ENCODE measurements at places on chromosomes 5 and 9. TPM values are rescaled to one million over a fixed set of nuclear protein-coding genes. Genes with fewer than 3 reads are reported as not detected.

TMEM232 gene
- total RNA-seq, result not detected

BARHL1 gene
- total RNA-seq, result not detected

ADGRD2 gene
- 0.26 TPM for total RNA-seq

CDC14B gene
- total RNA-seq, result 15.1 TPM

PRSS3 gene
- total RNA-seq, result not detected

CTXN3 gene
- total RNA-seq, result not detected

TMEFF1 gene
- 3.1 TPM for total RNA-seq

DNA sequence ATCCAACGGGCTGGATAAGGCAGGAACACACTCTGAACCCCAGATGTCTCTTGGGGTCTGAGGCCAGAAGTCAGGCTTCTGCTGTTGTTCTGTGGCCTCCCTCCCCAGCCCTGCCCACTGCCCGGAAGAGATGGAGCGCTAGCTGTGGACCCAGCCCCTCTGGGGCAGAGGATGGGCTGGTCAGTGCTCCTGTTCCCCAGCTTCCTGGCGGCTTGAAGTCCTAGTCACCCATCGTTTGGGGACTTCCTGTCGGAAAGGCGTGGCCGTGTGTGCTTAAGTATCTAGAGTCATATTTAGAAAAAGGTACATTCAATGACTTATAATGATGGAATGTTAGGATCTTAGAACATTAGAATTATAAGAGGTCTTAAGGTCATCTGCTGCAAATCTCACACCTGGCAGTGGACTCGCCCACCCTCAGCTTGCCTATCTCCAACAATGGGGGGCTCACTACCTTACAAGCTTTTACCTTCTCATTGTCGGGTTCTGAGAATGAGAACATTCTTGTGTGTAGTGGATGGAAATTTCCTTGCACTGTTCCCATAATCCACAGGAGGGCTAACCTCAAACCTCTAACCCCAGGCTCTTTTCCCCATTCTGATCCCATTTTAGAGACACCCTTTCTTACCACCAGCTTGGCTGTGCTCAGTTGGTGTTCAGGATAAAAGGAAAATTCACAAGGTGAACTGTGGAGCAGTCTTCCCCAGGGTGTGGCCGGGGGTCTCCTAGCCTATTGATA is 13.4 kb upstream of the AIF1L start:
- DNase-seq, result no peak

DNA sequence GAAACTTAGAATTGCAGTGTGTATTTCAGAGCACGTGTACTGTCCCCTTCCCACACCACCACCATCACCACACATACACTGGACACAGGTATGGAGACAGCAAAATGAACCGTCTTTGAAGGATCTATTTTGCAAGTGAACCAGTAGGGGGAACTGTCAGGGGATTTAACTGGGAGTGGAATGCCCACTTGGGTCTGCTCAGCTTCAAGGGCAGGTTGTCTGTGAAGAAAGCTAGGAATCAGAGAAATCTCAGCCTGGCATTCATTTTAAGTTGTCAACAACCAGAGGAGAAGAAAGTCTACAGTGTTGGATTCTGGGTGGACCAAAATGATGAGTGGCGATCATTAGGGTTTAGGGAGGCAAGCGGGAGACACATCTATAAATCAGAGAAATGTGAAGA is 147.0 kb downstream of the DCP2 start:
- no peak for DNase-seq

DNA sequence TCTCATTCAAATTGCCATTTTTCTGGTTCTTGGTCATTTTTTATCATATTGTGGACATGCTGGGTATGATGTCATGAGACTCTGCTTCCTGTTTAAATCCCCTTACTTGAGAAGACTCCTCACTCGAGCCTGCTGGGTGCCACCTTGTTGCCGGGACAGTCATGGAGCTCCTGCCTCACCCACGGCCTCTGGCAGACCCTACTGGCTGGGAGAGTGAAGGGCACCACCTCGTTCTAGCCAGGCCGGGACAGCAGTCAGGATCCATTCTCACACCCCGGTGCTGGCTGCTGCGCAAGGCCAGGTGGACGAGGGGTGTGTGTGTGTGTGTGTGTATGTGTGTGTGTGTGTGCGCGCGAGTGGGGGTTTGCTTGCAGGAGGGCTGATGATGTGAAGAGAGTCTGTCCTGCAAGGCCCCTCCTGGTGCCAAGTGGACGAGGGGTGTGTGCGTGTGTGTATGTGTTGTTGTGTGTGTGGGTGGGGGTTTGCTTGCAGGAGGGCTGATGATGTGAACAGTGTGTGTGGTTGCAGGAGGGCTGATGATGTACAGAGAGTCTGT is 4.4 kb downstream of the CEP72 start:
- DNase-seq, result no peak

GRCh38 chr5:95221234-95221633 is 63.7 kb downstream of the MCTP1 start:
- DNase-seq, result no peak

GRCh38 chr9:111836311-111836710 is 41.6 kb upstream of the SHOC1 start:
- DNase-seq, result no peak

DNA sequence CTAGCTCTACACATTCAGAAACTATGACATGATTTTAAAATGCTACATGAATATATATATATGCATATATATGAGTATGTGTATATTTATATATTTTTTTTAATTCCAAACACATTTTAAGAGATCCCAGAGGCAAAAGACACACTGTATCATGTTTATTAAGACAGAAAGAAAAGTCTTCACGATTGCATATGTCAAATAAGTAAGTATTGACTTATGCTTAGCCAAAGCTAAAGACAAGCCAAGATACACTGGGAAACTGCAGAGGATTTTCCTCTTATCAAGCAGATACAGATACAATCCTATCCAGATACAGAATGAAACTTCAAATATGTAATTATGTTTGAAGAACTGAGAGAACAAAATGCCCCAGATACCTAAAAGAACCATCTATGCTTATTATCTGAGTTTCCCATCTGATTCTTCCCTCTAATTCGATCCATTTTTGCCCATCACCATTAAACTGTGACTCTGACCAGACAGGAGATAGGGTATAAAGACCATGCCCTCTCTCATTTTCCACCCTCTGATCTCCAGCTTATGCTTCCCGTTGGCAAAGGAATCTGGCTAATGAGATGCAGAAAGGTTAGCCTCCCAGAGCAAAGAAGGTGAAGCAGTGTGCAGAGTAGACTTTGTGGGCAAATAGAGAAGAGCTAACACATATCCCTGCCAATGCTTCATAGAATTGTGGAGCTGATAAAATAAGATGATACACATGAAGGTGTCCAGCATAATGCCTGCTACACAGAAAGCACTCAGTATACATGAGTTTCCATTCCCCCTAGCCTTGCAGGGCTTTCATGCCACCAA is 131.0 kb upstream of the TARS1 start:
- DNase-seq, result no peak

- DNase-seq, result no peak
Observed at GRCh38 chr5:172540099-172540870, 86.0 kb upstream of the SH3PXD2B start.

DNA sequence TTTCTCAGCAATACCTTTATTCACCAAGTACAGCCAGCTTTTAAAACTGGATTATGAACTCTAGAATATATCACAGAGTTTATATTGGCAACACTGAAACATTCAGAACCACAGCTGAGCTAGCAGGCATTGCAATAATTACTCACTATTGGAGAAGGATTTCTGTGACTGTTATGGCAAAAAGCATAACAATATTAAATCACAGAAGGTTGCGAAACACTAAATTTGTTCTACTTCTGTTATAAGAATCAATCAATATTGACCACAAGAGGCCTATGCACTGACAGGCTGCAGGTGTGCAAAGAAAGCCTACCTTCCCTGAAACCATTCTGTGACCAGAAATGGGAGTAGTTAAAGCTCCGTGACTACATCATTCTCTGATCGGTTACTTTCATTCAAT is 59.2 kb downstream of the AP3B1 start:
- no peak for DNase-seq

GRCh38 chr9:115035841-115036612 is 81.9 kb downstream of the TNC start:
- DNase-seq, result no peak

DNA sequence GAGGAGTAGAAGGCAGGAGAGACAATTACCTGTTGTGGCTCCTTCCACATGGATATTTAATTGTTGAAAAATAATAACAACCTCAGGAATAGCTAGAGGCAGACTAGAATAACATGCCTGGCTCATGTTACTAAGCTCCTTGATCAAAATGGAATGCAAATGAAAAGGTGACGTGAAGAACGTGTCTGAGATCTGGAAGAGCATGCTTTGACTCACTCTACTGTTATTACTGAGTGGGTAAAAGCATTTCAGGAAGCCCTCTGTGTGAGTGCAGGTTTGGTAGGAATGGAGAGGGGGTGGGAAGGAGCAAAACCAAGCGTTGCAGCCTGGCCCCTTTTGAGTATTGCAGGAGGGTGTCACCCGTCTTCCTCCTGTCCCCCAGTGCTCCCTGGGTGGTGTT is 84.8 kb downstream of the EQTN start:
- no peak for DNase-seq

DNA sequence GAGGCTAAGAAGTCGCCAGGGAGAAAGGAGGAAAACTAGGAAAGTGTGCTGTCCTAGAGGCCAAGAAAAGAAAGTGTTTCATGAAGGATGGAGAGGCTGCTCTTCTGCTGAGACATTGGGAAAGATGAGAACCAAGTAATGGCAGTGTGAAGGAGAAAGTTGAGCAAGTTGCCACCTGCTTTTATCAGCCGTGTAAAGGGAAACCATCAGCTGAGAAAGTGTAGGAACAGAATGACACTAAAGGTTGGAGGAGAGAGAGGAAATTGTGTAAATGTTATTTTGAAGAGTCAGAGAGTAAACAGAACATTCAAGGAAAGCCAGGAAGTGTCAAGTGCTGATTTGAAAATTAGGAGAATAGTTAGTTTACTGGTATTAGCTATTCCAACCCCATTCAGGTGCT is 125.0 kb downstream of the CEMIP2 start:
- DNase-seq, result no peak

DNA sequence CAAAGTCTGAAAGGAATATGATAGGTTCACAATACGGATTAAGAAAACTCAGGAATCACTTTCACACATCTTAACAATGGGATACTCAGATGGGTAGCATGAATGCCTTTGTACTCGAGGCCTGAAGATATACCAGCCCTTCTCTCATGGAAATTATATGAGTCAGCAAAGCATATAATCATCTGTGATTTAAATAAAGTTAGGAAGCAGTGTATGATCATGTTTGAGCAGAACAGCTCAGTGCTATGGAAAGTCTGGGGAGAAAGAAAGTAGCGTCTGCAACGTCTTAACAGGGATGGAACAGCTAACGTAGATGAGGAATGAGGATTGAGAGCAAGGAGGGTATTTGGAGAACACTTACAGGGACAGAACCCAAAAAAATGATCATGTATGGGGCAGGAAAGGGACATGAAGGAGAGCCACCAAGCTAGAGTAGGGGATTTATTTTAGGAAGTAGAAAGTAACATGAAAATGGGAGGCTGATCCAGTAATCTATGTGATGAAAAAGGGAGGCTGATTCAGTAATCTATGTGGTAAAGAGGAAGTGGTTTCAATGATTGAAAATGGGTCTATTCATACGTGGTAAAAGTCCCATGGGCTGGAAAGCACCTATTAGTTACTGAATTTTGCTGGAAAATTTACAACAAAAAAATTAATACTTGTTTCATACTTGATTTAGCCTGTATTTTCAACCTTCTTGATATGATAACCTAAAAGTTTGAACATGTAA is 85.9 kb downstream of the GNA14 start:
- DNase-seq, result no peak

DNA sequence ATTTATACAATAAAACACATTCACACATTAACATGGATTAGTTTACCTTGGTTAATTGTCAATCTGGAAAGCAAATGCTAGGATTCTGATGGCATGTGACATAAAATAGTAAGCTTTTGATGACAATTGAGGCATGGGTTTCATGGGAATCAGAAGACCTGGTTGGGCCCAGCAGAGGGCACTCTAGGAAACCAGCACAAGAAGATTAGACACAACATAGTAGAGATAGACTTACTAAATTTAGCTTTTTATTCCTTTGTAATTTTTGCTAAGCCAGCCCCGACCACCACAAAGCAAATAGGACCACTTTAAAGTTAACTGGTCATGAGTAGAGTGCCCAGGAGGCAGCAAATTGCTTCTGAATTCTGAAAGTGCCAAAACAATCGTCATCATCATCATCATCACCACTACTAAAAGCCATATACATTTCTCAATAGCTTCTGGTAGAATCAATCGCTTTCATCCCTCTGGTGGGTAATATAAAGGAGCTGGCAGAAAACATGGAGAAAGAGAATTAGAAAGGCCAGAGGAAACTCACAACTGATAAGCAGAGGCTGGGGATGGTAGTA is 163.2 kb downstream of the ARRDC3 start:
- peak; percentile 16 for DNase-seq

DNA sequence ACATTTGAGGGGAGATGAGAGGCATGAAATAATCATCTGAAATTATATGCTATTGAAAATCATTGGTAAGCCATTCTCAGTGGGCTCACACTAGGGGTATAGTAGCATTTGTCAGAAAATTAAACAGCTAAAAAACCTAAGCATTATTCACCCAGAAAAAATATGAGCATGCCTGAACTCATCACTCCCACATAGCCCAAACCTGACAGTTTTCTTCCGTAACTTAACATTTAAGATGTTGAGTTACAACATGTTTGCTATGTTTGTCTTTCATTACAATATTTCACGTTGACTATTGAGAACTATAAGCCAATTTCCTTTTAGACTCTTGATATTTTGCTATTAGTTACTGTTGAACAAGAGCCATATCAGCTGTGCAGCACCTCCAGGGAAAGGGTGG is 23.5 kb upstream of the GHR start:
- no peak for DNase-seq

DNA sequence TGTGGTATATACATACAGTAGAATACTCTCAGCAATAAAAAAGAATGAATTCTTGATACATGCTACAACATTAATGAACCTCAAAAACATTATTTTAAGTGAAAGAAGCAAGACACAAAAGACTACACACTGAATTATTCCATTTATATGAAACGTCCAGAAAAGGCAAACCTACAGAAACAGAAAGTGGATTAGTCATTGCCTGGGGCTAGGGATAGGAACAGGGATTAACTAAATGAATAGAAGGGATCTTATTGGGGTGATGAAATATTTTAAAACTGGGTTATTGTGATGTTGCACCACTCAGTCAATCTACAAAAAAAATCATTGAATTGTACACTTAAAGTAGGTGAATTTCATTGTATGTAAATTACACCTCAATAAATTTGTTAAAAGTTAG is 326.7 kb downstream of the PIK3R1 start:
- no peak for DNase-seq

GRCh38 chr5:114361724-114362196 is at the start of gene KCNN2:
Gene KCNN2 (plus strand): TSS chr5:114362070. CDS start chr5:114362140, 70 bp downstream.
- DNase-seq, result peak; percentile 75
